ENCODE measurements at places on chromosomes 5 and 9. TPM values are rescaled to one million over a fixed set of nuclear protein-coding genes. Genes with fewer than 3 reads are reported as not detected.

ANKRD31 gene
- under 0.01 TPM for total RNA-seq

TMOD1 gene
- total RNA-seq, result 0.69 TPM

MYMK gene
- total RNA-seq, result not detected

DMGDH gene
- total RNA-seq, result 1.9 TPM

SURF6 gene
- 12.0 TPM for total RNA-seq

GPX3 gene
- total RNA-seq, result 56.0 TPM

RXFP3 gene
- 0.07 TPM for total RNA-seq

PCDHGA3 gene
- 0.79 TPM for total RNA-seq

DAB2IP gene
- total RNA-seq, result 33.3 TPM

CAMK2A gene
- 0.10 TPM for total RNA-seq

GABRA1 gene
- 0.17 TPM for total RNA-seq
